Activated CD8-positive, alpha-beta T cell treated with anti-CD3 and anti-CD28 coated beads, Interleukin-2, amount 10 ng/mL, durations not matched to agents 7 days and 5 days (primary cell): ENCODE measurements at places on chromosomes 7 and 10. TPM values are rescaled to one million over a fixed set of nuclear protein-coding genes. Genes with fewer than 3 reads are reported as not detected.

DNA sequence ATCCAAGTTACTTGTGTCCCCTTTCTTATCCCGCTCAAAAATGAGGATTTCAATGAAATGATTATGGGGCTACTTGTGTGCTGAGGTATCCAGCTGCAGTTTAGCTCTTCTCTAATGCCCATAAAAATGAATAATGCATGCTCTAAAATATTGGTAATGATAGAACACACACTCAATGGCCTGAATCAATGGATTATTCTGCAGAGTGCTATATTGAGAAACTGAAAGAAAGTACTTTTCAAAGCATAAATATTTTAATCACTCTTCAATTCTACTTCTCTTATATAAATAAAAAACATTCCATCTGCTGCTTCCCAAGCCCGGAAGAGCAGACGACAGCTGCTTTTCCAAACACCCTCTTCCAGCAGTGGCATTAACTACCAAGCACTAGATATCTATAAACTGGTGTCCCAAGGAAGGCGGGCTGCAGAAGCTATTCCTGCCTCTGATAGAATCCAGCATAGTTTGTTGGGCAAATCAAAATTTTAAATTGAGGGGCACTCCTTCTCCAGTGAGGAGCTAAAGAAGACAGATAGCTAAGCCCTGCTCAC lies 284.9 kb upstream of the AOAH start:
- DNase-seq, result no peak

DNA sequence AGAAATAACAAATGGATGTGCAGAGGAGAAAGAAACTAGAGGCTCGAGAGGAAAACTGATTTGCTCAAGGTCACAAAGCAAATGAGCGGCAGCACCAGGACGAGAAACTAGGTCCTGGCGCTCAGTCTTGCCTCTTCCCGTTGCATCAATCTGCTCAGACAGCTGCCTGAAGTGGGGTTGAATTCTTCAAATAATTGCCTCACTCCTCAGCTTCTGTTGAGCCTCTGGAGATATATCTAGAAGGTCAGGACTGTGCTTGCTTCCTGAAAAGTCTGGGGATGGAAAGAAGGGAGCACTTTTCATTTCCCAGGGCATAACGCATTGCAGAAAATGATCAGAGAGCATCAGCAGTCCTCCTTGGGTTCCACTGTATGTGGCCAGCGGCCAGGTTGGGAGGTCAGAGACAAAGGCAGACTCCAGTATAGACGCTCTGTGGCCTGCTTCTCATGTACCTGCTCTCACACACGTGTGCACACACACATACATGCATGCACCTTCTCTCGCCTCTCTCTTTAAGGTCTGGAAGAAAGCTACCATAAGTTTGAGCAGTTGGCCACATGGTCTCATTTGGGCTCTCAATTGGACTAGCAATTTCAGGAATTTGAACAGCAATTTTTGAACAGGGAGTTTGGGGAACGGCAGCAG lies 83.7 kb upstream of the DUSP5 start:
- no peak for DNase-seq

- DNase-seq, result no peak
Measured at GRCh38 chr10:7487528-7487927, 76.7 kb upstream of the SFMBT2 start.

FGFBP3 gene
- 1.5 TPM for total RNA-seq

SEM1 gene
- 52.1 TPM for total RNA-seq

GRCh38 chr10:12785415-12785831 lies 216.1 kb downstream of the CCDC3 start:
- no peak for DNase-seq

DNA sequence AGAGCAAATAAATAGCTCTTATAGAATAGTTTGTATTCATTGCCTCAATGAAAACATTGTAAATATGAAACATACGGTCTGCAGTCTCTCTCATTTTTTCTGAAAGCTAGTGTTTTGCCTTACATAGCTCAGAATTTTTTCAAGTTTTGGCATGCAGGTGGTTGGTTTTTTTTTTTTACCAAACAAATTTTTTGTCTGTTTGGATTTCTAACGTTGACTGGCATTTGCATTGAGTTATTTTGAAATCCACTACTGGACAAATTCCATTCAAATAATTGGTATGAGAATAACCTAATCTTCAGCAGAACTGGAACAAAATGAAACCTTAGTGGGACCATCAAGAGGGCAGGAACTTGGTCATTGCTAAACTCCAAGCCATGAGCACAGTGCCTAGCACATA lies 107.6 kb upstream of the SAMD8 start:
- DNase-seq, result no peak

GRCh38 chr7:116089293-116089692 lies 58.7 kb upstream of the TFEC start:
- no peak for DNase-seq

- DNase-seq, result no peak
Measured at GRCh38 chr10:44965651-44966097, 6.1 kb downstream of the RASSF4 start.

DNA sequence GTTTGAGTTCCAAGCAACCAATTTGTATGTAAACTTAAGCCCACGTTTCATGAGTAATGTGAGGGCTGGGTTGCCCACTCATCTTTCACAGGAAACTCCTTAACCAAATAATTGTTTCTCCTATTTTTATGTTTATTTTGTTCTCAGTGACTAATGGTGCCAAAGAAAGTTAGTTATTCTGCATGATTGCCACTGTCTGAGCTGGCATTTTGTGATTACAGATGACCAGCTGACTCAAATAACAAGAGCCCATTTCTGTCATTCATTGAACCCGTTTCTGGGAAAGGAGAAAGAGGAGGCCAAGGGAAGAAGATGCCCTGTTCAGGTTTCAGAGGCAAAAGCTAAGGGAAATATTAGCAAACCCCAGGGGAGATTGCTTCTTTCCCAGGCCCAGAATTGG lies 186.9 kb upstream of the MYO3A start:
- DNase-seq, result no peak

- no peak for DNase-seq
Measured at GRCh38 chr10:47158116-47159071, 141.6 kb upstream of the GDF10 start.

TYW1B gene
- 2.7 TPM for total RNA-seq

DNA sequence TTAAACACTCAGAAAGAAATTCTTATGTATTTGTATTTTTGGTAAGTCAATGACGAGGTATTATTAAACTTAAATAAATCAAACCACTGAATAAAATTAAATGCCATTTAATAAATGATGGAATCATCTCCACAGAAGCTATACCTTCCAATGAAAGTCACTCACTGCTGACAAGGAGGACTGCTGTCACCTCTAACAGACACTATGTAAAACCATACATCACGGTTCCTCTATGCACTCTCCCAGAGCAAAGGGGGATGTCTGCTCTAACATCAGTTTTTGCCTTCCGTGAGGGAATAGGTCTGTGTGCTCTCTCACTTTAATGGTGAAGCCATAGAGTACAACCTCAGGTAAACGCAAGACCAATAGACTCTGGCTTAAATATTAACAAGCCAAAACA lies 99.7 kb upstream of the DDC start:
- no peak for DNase-seq

DNA sequence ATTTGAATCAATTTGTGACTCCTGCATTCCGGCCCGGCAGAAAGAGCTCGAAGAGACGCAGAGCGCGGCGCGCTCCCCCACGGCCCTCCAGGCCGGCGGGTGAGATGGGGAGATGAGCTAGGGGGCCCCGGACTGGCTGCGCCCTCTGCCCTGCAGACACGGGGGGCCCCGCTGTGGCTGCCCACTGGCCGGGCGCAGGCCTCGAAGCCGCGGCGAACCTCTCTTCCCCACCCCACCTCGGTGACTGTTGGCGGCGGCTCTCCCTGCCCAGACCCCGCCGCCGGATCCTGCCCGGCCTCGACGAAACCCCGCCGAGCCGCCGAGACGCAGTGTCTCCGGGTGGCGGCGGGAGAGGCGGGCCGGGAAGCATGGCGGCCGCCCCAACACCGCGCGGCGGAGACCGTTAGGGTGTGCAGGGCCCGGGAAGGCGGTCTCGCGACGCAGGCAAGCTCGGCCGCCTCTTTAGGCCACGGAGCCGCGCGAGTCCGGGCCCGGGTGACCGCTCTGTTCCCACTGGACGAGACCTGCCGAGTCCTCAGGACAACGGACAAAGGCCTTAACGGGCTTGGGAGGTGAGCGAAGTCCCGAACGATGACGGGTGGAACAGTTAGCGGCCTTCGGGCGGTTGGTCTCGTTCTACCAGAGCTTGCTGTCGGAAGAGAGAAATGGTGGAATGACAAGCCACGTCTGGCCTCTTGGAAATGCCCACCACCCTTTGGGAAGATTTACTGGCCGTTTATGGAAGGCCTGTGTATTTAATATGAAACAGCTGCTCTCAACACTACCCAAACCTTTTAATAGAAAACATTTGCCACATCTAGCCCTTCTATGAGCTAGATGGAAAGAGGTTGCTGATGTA lies 24.3 kb downstream of the NUP42 start:
- no peak for DNase-seq

DNA sequence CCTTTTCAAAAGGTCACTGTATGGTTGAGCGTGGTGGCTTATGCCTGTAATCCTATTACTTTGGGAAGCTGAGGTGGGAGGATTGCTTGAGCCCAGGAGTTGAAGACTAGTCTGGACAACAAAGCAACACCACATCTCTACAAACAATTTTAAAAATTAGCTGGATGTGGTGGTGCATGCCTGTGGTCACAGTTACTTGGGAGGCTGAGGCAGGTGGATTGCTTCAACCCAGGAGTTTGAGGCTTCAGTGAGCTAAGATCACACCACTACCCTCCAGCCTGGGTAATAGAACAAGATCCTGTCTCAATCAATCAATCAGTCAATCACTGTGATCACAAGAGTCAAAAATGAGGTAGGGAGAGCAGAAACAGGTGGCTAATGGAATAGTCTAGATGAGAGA lies 97.0 kb downstream of the SUGCT start:
- DNase-seq, result no peak

SFRP5 gene
- 0.42 TPM for total RNA-seq

GRCh38 chr10:98967601-98968000 lies 268.1 kb downstream of the HPSE2 start:
- no peak for DNase-seq

MYO1G gene
- 435 TPM for total RNA-seq

- DNase-seq, result no peak
Measured at GRCh38 chr7:55962014-55962413, 2.4 kb upstream of the NIPSNAP2 start.

AMZ1 gene
- total RNA-seq, result not detected

DNA sequence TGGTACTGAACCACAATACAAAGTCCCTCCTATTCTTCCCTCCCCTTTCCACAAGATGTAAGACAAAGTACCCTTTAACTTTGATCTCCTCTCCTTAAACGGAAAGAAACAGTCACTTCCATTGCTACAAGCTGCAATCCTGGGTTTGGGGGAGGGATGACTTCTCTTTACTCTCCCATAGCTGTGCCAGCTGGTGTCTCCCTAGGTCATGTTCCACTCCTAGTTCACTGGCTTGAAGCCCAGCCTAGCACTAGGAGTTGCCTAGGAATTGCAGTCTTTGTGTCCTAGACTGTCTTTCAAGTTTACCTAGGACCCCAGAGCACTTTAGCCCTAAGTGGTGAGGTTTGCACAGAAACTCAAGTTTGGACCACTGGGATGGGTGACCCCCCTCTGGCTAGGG lies 311.1 kb downstream of the HPSE2 start:
- no peak for DNase-seq

DNA sequence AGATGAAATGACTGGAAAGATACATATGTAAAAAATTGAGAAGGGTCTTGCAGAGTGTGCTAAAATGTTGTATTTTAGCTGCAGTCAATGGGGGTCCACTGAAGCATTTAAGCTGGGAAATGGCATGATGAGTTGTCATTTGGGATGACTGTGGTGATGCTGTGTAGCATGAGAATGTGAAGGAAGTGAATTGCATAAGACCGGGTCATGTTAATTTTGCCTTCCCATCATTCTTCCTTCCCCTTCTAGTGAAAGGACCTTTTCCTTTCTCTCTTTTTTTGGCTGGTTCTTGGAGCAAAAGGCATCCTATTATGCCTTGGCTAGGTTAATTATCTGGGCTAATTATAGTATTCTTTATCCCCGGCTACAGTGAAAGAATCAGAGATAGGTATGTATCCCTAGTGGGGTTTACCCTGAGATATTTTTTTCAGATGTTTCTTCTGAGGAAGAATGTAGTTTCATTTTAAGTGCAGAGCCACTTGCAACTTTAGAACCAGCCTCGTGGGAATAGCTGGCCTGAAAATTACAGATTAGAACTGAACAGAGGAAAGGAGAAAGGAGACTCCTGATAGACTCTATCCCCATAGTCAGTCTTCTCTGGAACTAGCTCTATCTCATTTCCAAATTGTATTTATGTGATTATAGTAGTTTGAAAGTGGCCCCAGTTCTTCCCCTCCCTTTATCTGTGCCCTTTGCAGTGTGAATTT lies 93.6 kb downstream of the HGF start:
- no peak for DNase-seq

DNA sequence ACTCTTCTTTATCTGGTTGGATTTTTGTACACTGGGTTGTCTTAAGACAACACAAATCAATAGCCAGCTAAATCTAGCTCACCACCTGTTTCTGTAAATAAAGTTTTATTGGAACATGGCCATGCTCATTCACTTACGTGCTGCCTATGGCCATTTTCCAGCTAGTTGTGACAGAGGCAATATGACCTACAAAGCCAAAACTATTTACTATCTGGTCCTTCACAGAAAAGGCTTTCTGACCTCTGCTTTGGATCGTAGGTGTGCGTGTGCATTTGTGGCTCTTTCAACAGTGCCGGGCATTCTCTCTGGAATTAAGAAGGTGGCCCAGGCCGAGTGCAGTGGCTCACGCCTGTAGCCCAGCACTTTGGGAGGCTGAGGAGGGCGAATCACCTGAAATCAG lies 45.5 kb downstream of the NRAP start:
- DNase-seq, result no peak

DNA sequence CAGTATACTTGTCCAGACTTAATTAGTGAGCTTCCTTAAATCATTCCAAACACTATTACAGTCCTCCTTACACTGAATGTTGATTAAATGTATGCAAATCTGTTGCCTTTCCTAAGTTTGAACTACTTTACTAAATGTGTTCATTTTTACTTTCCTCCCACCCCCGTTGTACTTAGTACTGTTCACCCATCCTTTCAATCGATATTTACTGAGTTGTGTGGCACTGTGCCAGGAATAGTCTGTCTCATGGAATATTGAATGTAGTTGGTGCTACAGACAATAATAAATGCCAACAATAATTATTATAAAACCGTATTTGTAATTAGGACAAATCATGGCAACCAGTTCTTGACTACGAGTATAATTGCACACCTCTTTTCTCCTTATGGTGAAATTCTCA lies 335.7 kb downstream of the GPR37 start:
- no peak for DNase-seq

- no peak for DNase-seq
Measured at GRCh38 chr7:150723467-150723866, 7.1 kb downstream of the GIMAP1 start.
